ENCODE measurements at places on chromosomes 3 and 15. TPM values are rescaled to one million over a fixed set of nuclear protein-coding genes. Genes with fewer than 3 reads are reported as not detected.

- no peaks in the 10 kb centered on the region for H3K4me1 ChIP-seq
- no peak overlapping the region for H3K27ac ChIP-seq
- no peaks in the 10 kb centered on the region for H3K27me3 ChIP-seq
- DNase-seq = no peak
- H3K4me3 ChIP-seq = no peak overlapping the region
Measured at GRCh38 chr15:65638681-65639089, 16.9 kb downstream of the SLC24A1 start.

GRCh38 chr3:188527389-188527788, 373.4 kb downstream of the LPP start:
- H3K36me3 ChIP-seq = no peaks in the 10 kb centered on the region
- DNase-seq = no peak
- H3K27me3 ChIP-seq = no peaks in the 10 kb centered on the region
- H3K4me3 ChIP-seq = no peak overlapping the region

DNA sequence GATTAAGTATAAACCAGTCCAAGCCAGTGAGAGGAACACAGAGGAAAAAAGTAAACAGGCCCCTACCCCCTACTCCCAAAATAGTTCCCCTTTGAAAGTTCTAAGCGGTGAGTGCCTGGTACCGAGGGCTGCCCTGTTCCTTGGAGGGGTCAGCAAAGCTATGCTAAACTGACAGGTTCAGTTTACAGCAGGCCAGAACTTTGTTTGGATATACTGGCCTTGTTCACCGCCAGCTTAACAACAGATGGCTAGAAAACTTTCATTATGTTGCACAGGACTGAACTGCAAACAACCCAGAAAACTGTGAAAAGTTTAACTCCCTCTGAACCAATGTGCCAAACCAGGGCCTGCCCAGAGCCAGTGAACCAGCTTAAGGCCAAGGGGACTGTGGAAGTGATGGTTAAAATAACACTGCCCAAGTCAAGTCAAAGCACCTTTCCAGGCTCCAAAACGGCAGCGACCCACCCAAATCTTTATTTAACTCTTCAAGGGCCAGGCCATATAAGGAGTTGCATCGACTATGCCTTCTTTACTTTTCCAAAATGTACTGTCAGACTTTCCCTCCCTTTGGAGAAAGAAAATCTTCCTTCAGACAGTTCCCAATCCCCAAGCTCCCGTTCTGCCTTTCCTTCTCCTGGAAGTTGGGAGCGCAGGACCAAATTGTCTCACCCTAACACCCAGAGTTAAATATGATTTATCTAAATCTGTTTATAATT, 448.0 kb downstream of the FOXP1 start:
- no peak for DNase-seq
- H3K36me3 ChIP-seq = no peaks in the 10 kb centered on the region
- H3K4me3 ChIP-seq = no peak overlapping the region
- H3K4me1 ChIP-seq = peaks cover 5% of the 10 kb centered on the region
- no peaks in the 10 kb centered on the region for H3K27me3 ChIP-seq

- H3K4me3 ChIP-seq = no peak overlapping the region
- H3K27ac ChIP-seq = no peak overlapping the region
- H3K27me3 ChIP-seq = no peaks in the 10 kb centered on the region
- no peak for DNase-seq
Measured at GRCh38 chr3:25566358-25566920, 98.3 kb downstream of the TOP2B start.

- H3K27me3 ChIP-seq = no peaks in the 10 kb centered on the region
- H3K36me3 ChIP-seq = no peaks in the 10 kb centered on the region
- no peak for DNase-seq
Measured at GRCh38 chr3:127822682-127823425, 539 bp upstream of the MGLL start.

DNA sequence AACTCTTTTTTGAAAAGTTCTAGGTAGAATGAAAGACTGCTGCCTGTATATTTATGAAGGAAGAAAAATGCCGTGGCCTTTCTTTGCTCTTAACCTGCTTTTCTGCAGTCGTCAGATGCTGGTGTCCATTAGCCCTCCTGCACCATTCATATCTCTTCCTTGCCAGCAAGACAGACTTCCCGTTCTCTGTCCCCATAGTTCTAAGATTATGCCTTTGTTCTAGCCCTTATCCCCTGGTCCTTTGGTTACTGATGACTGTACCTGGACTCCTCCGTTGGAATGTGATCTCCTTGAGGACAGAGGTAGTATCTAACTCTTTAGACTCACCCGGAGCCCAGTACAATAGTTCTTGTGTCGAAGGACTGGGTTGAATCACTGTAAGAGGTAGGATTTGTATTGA, 16.8 kb downstream of the ABHD17C start:
- H3K27me3 ChIP-seq = no peaks in the 10 kb centered on the region
- H3K27ac ChIP-seq = no peak overlapping the region
- no peaks in the 10 kb centered on the region for H3K4me1 ChIP-seq
- H3K36me3 ChIP-seq = no peaks in the 10 kb centered on the region

DNA sequence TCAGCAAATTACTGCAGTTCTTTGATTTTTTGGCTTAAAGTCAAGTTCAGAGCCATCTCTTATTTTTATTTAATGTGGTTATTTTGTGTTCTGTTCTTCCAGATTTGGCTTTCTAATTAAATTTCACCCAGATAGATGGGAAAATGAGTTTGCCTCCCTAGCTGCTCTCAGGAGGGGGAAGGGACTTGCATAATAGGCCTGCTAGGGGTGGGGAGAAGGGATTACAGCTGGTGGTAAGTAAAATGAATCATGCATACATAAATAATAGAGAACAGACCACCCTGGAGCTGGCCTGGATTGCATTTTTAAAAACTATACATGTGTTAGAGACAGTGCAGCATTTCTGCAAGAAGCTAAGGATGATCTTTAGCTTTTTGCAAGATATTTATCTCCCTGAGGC, 3.9 kb upstream of the PXYLP1 start:
- no peaks in the 10 kb centered on the region for H3K27me3 ChIP-seq
- no peaks in the 10 kb centered on the region for H3K36me3 ChIP-seq
- H3K27ac ChIP-seq = no peak overlapping the region
- no peak overlapping the region for H3K4me3 ChIP-seq

DNA sequence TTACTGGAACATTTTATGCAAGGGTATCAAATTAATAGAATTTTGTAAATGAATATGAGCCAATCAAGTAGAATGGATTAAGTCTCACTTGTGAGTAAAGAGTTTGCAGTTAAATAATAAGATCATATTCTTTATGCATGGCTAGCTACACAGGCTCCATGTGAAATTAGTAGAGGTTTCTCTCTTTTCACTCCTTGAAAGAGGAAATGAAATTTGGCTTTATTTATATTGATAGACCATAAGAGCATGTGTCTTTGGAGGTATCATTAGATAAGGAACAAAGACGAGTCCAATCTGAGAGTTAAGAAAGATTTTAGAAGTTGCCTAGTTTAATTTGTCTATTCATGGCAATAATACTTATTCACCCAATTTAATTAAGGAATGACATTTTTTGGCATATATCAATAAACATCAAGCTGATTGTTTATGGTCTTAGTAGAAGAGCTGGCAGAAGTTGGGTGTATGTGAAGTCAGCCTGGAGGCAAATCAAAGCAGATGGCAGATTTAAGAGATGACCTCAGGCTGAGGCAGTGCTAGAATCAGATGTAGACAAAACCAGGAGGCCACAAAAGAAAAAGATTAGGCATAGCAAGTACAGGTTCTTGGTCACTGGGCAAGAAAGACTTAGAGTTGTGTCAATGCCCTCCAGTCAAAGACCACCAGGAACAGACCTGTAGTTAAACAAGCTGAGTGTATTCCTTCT, 406.5 kb upstream of the ARHGEF26 start:
- H3K4me3 ChIP-seq = no peak overlapping the region
- no peak for DNase-seq
- H3K27me3 ChIP-seq = no peaks in the 10 kb centered on the region
- H3K36me3 ChIP-seq = no peaks in the 10 kb centered on the region
- no peak overlapping the region for H3K27ac ChIP-seq

DNA sequence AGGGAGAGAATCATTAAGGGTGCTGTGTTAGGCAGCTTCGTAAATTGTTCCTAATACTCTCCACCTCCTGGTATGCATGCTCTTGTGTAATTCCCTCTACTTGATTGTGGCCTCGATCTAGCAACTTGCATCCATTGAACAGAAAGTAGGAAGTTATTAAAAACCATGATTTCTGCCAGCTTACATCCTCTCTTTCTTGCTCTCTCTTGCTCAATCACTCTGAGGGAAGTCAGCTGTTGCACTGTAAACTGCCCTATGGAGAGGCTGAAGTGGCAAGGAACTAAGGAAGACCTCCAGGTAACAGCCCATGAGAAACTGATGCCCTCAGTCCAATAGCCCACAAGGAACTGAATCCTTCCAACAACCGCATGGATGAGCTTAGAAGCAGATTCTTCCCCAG, 92.6 kb downstream of the ERC2 start:
- no peaks in the 10 kb centered on the region for H3K27me3 ChIP-seq
- H3K27ac ChIP-seq = no peak overlapping the region
- no peaks in the 10 kb centered on the region for H3K4me1 ChIP-seq

- peaks cover 2% of the 10 kb centered on the region for H3K4me1 ChIP-seq
- no peak overlapping the region for H3K4me3 ChIP-seq
- no peak overlapping the region for H3K27ac ChIP-seq
- no peak for DNase-seq
Measured at GRCh38 chr3:31946484-31947081, 34.5 kb downstream of the OSBPL10 start.

DNA sequence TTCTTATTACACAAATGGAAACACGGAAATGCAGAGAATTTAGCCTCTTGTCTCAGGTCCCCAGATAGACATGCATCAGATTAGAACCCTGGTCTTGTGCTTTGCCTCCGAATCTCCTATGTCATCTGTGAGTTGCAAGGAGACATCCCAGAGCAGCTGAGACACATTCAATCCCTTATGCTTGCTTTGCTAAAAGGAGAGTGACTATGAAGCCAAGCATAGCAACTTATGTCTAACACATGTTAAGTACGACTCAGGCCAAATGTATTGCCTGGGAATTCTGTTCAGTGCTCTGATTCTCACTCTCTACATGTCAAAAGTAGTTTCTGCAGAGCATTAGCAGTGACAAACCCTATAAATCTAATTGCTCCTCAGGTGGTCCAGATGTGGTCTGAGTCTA, 30.6 kb upstream of the LRRC3B start:
- no peaks in the 10 kb centered on the region for H3K4me1 ChIP-seq
- DNase-seq = no peak
- H3K27ac ChIP-seq = no peak overlapping the region
- no peak overlapping the region for H3K4me3 ChIP-seq
- no peaks in the 10 kb centered on the region for H3K27me3 ChIP-seq
- no peaks in the 10 kb centered on the region for H3K36me3 ChIP-seq

DNA sequence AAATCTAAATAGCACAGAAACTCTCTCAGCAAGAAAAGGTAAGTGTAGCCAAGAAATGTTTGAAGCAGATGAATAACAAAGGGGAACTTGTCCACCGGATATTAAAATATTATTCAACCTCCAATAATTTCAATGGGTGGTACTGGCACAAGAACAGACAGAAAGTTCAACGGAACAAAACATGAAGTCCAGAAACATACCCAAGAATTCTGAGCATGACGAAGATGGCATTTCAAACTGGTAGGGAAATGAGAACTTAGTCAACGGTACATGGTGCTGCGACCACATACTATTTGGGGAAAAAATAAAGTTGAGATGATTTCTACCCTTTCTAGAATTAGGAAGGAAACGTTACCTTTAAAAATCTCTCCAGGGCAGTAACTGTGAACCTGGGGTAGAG, 5.5 kb downstream of the CHSY1 start:
- no peak overlapping the region for H3K4me3 ChIP-seq
- peak overlapping the region; percentile 6 for H3K27ac ChIP-seq
- no peak for DNase-seq
- no peaks in the 10 kb centered on the region for H3K4me1 ChIP-seq
- H3K36me3 ChIP-seq = no peaks in the 10 kb centered on the region

DNA sequence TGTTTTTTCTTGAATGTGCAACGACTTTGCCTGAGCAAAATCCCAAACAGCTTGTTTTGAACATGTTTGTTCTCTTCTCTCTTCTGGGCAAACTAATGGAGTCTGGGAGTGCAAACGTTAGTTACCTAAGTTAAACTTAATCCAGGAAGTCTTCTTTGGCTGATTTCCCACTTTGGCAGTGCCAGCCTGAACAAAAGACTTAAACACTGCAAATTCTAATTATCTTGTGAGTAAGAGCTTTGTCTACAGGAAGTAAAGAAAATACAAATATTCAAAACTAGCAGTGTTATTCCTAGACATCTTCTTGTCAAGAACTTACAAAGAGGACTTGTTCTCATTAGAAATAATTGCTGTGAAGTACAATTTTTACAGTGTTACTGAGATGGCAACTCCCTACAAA, 16.7 kb upstream of the DENND6A start:
- no peak overlapping the region for H3K4me3 ChIP-seq
- DNase-seq = no peak
- H3K36me3 ChIP-seq = no peaks in the 10 kb centered on the region
- H3K27me3 ChIP-seq = no peaks in the 10 kb centered on the region
- no peaks in the 10 kb centered on the region for H3K4me1 ChIP-seq

DNA sequence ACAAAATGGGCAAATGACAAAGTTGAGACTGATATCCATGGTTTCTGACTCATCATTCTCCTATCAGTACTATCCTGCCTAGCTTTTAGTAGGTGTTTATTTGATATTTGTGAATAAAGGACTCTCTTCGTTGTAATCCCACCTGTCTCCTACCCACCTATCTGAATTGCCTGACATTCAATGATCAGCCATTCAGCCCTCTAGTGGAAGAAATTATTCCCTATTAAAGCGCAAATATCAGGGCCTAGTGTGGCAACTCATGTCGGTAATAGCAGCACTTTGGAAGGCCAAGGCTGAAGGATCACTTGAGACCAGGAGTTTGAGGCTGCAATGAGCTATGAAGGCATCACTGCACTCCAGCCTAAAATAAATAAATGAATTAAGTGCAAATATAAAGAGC, 195.7 kb upstream of the SETMAR start:
- H3K4me1 ChIP-seq = no peaks in the 10 kb centered on the region
- no peak overlapping the region for H3K27ac ChIP-seq
- no peaks in the 10 kb centered on the region for H3K36me3 ChIP-seq
- DNase-seq = no peak

The ARGFX gene
- not detected for total RNA-seq

The NDN gene
- total RNA-seq = 23.8 TPM

The PPP1R14D gene
- total RNA-seq = 99.2 TPM

The STAC gene
- total RNA-seq = not detected

The IGSF10 gene
- 1.2 TPM for total RNA-seq
